ENCODE measurements at places on chromosomes 1 and 21. TPM values are rescaled to one million over a fixed set of nuclear protein-coding genes. Genes with fewer than 3 reads are reported as not detected.

- H3K4me1 ChIP-seq = no peaks in the 10 kb centered on the region
- DNase-seq = no peak
- no peak overlapping the region for H3K4me3 ChIP-seq
Measured at GRCh38 chr1:216688127-216688657, 35.0 kb downstream of the ESRRG start.

Gene FCER1G
- total RNA-seq = 1.1 TPM

DNA sequence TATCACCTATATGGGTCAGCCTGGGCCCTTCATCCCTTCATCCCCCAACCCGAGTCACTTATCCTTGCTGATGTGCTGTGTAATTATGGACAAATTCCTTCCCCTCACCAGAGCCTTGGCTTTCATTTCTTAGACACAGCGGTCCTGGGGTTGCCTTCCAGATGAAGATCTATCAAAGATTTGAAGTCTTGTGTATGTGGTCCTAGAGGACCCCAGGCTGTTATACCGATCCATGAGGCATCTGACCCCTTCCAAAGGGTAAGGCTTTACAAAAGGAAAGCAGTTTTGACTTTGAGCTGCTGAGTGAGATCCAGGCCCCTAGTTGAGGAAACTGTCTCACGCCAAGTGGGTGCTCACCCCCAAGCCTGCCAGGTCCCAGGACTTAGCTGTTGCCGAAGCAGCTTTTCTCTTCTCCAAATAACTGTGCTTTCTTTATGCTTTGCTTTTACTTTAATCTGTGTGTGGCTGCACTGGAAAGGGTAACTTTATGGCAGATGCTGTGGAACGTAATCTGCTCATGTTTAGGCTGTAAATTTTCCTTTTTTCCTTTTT lies 37.6 kb downstream of the MAN1C1 start:
- H3K4me3 ChIP-seq = no peak overlapping the region
- H3K36me3 ChIP-seq = no peaks in the 10 kb centered on the region
- peaks cover 2% of the 10 kb centered on the region for H3K27me3 ChIP-seq
- H3K4me1 ChIP-seq = no peaks in the 10 kb centered on the region
- H3K27ac ChIP-seq = no peak overlapping the region

Gene KCNH1
- total RNA-seq = 2.7 TPM

Gene HSD3B1
- not detected for total RNA-seq

GRCh38 chr21:23020969-23021368 lies 2022.8 kb downstream of the NCAM2 start:
- no peak overlapping the region for H3K27ac ChIP-seq
- no peaks in the 10 kb centered on the region for H3K27me3 ChIP-seq
- no peak overlapping the region for H3K4me3 ChIP-seq
- H3K4me1 ChIP-seq = no peaks in the 10 kb centered on the region
- no peaks in the 10 kb centered on the region for H3K36me3 ChIP-seq
- DNase-seq = no peak

DNA sequence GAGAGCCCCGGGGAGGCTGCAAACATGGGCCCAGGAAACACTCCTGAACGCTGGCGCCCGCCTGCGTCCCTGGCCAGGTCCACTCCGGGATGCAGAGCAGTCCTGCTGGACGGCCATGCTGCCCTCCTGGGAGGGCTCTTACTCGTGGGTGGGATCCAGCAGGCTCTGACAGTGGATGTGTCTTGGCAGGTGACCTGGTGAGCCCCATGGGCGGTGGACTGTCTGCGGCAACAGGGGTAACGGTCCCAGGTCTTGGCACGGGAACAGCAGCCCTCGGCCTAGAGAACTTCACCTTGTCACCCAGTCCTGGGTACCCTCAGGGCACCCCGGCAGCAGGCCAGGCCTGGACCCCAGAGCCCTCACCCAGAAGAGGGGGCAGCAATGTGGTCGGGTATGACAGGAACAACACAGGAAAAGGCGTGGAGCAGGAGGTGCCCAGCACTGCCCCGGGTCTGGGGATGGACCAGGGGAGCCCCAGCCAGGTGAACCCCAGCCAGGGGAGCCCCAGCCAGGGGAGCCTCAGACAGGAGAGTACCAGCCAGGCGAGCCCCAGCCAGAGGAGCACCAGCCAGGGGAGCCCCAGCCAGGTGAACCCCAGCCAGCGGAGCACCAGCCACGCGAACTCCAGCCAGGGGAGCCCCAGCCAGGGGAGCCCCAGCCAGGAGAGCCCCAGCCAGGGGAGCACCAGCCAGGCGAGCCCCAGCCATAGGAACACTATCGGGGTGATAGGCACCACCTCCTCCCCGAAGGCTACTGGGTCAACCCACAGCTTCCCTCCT lies 39.8 kb downstream of the UMODL1 start:
- no peak overlapping the region for H3K27ac ChIP-seq

DNA sequence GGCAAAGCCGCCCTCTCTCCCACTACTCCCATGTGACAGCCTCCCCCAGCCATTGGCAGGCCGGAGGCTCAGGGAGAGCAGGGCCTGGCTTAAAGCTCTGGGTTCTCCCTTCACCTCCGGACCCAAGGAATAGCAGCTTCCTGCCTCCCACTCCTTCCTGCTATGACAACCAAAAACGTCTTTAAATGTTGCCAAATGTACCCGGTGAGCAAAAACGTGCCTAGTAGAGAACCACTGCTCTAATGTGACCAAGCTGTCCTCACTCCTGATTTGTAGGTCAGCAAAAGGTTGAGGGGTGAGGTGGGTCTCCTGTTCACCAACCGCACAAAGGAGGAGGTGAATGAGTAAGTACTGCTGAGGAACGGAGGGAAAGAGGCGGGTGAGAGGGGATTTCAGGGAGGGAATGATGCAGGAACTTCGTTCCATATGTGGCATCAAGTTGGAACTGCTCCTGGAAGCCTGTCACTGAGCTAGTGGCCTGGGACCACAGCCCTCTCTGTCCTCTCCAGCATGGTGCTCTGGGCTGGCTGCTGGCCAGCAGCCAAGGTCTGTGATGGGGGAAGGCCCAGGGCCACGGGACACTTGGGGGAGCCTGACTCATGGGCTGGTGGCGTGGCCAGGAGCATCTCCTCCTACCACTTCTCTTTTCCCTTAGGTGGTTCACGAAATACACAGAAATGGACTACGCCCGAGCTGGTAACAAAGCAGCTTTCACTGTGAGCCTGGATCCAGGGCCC lies 5.7 kb downstream of the MRTO4 start:
- no peak overlapping the region for H3K27ac ChIP-seq
- peaks cover 11% of the 10 kb centered on the region for H3K4me1 ChIP-seq
- no peak overlapping the region for H3K4me3 ChIP-seq
- H3K27me3 ChIP-seq = no peaks in the 10 kb centered on the region
- DNase-seq = no peak
- H3K36me3 ChIP-seq = peaks cover 62% of the 10 kb centered on the region

Gene SPRR3
- not detected for total RNA-seq

DNA sequence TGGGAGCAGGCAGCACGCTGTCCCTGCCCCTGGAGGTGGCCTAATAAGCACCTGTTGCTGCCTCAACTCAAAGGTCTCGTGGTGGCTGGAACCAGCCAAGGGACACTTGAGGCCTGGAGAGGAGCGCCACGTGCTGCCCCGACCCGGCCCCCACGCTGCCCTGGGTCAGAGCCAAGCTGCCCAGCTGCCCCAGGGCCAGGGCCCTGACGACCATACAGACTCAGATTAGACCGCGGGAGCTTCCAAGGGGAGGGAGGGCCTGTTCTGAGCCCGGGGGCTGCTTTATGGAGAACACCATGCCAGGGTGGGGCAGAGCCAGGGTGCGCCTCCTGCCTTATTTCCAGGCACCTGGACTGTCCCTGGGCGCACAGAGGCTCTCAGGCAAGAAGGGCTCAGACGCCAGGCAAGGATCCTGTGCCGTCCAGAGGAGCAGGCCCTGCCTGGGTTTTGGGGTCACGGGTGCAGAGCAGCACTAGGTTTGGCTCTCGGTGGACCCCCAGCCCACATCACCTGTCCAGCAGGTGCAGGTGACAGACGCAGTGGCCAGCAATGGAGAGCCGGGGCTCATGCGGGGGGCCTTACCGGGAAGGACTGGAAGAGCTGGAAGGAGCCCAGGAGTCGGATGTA lies 18.6 kb downstream of the KRTAP10-1 start:
- H3K36me3 ChIP-seq = no peaks in the 10 kb centered on the region
- no peak overlapping the region for H3K27ac ChIP-seq
- H3K4me3 ChIP-seq = no peak overlapping the region

GRCh38 chr1:238052496-238053266 lies 162.0 kb upstream of the ZP4 start:
- H3K27me3 ChIP-seq = no peaks in the 10 kb centered on the region
- H3K27ac ChIP-seq = no peak overlapping the region
- no peak overlapping the region for H3K4me3 ChIP-seq
- H3K36me3 ChIP-seq = no peaks in the 10 kb centered on the region
- no peak for DNase-seq

DNA sequence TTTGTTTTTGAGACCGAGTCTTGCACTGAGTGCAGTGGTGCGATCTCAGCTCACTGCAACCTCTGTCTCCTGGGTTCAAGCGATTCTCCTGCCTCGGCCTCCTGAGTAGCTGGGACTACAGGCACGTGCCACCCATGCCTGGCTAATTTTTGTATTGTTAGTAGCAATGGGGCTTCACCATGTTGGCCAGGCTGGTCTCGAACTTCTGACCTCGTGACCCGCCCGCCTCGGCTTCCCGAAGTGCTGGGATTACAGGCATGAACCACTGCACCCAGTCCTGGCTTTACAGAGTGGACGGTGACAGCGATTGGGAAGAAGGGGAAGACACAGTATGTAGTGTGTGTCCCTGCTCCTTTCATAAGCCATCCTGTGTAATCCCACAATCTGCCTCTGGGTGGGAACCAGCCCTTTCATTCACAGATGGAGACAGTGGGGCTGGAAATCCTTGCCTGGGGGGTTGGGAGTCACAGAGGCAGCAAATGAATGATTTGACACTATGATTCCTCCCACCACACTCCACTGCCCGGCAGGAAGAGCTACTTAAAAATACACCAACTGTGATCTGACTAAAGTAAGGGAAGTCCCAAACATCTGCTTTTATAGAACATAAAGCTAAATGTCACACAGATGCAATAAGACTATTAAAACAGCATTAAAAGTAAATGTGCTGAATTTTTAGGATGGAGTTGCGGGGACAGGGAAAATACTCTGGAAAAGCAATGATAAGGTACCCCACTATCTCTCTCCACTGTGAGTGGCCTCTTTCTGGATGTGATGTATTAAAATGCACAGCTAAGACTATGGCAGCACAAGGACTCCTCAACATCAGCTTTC lies 4.5 kb downstream of the PARP1 start:
- H3K4me1 ChIP-seq = peaks cover 31% of the 10 kb centered on the region
- H3K27me3 ChIP-seq = no peaks in the 10 kb centered on the region
- H3K36me3 ChIP-seq = peaks cover 55% of the 10 kb centered on the region
- H3K27ac ChIP-seq = no peak overlapping the region
- no peak for DNase-seq

Data from SJSA1 (cell line).